ENCODE measurements at places on chromosomes 6 and 20.

DNA sequence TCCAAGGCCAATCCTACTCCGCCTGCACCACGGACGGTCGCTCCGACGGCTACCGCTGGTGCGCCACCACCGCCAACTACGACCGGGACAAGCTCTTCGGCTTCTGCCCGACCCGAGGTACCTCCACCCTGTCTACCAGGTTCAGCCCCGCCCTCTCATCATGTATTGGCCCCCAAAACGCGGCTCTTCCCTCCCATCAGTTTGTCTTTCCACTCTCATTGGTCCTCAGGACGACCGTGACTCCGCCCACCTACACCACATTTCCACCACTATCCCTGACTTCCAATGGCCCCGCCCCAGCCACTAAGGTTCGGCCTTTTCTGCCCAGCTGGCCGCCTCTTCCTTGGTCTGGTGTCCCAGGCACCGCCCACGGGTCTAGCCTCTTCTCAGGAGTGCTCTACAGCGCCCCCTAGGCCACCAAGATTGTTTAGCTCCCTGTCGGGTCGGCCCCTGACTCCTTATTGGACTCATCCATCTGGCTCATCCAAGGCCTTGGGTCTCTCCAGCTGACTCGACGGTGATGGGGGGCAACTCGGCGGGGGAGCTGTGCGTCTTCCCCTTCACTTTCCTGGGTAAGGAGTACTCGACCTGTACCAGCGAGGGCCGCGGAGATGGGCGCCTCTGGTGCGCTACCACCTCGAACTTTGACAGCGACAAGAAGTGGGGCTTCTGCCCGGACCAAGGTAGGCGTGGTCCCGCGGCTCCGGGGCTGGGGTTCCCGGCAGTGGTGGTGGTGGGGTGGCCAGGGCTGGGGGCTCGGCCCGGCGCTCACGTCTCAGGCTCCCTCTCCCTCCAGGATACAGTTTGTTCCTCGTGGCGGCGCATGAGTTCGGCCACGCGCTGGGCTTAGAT is 3.1 kb downstream of the MMP9 start:
- DNase-seq: peak; percentile 53

DNA sequence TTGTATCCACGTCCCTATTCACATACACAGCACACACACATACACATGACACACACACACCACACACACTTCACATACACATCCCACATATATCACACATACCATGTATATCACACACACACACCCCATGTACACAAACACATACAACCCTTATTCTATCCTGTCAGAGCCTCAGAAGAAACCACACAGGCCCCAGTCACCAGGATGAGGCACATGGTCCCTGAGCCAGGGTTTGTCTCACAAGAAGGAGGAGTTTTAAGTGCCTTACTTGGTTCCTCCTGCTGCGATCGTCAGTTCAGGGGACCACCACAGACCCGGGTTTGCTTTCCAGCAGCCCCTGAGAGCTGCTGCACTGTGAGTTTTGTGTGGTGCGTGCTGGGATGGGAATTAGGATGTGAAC is 23.6 kb downstream of the BFSP1 start:
- no peak for DNase-seq

DNA sequence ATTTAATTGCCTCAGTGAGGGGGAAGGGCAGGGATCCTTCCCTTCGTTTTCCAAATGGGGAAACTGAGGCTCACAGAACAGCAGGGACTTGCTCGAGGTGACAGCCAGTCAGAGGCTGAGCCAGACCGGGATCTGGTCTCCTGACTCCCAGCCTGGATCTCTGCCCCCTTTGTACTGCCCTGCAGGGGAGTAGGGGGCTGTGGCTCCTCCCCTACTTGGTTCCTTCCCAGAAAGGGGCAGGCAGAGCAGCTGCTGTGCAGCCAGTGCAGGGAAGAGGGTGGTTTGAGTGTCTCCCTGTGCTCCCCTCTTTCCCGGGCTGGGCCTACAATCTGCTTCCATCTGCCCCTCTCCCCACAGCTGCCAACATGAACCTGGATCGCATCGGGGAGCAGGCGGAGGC is 37.6 kb downstream of the UQCC2 start:
- DNase-seq: no peak

DNA sequence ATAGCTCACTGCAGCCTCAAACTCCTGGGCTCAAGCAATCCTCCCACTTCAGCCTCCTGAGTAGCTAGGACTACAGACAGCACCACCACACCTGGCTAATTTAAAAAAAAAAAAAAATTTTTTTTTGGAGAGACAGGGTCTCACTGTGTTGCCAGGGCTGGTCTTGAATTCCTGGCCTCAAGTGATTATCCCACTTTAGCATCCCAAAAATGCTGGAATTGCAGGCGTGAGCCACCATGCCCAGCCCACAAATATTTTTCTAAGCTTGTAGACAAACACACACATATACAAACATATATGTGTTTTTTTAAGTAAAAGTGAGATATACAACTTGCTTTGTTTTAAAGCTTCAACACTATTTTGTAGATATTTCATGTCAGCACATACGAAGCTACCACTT is 10.8 kb downstream of the HSPA12B start:
- DNase-seq: no peak

DNA sequence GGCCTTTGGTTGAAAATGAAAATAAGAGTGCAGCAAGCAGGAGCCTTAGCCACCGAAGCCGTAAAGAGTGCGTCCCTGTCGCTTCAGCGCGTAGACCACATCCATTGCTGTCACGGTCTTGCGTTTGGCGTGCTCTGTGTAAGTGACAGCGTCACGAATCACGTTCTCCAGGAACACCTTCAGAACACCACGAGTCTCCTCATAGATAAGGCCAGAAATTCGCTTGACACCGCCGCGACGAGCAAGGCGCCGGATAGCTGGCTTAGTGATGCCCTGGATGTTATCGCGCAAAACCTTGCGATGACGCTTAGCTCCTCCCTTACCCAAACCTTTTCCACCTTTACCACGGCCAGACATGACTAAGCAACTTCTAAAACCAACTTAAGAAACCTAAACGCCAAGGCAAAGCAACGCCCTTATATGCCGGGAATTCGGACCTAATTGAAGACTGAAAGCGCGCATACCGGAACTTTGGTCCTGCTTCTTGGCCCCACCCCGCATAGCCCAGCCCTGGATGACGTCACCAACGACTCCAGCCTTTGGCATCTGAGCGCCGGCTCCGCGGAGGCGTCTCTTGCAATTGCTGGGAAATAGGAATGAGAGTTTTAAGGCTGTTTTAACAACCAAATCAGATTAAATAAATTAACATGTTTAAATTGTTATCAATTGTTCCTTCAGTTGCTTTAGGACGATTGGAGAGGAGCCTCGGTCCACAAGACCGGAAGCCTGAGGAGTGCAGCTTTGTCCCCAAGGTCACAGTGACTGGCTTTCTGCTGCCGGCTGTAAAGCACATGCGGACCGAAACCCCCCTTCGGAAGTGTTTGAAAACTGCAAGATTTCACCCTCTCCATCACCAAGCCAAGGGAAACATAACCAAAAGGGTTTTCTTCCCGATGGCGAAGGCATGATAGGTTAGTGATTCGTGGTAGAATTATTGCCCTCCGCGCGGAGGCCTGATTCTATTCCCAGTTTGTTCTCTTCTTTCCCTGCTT is 79.6 kb upstream of the BTN3A2 start:
- DNase-seq: peak; percentile 99

- peak; percentile 100 for DNase-seq
These were observed 1.1 kb downstream of the PLTP start for GRCh38 chr20:45910670-45911485.

DNA sequence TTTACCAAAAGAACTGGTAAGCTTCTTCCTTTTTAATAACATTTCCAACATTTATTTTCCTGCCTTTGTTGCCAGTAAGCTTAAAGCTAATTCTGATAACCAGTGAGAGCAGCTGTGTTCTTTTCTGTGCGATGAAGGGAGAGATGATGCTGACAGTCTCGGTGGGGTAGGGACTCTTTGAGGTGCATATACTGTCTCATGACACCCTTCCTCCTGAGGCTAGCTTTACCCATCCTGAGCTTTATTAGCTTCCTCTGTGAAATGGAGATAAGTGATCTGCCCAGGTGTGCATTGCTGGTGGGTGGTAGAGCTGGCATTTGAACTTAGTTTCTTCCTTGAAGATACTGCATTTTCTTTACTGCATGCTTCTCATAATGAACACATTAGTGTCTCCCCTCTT is 92.5 kb downstream of the LRRC1 start:
- no peak for DNase-seq

DNA sequence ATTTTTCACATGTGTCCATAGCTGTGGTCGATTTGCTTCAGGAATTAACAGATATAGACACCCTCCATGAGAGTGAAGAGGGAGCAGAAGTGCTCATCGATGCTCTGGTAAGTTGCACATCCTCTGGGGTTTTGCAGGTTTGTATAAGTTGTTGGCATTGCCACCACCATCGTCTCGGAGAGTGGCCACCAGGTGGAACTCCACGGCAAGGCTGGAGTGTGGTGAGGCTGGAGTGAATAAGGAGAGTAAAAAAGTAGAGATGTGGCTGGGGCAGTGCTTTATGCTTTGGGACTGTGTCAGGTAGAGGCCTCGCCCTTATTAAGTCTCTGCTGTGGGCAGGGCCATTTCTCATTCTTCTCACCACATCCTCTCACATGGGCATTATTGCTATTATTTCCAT is 63.7 kb downstream of the CTNNBL1 start:
- DNase-seq: no peak

GRCh38 chr20:13296070-13296469 is 75.0 kb downstream of the ISM1 start:
- no peak for DNase-seq

GRCh38 chr6:142945049-142945445 is at the start of gene HIVEP2:
Gene HIVEP2, minus strand, starts transcription at chr6:142945176. Its CDS starts 170,438 bp downstream, at chr6:142774738.
- DNase-seq: peak; percentile 91
